ENCODE measurements at places on chromosomes 1 and 21. TPM values are rescaled to one million over a fixed set of nuclear protein-coding genes. Genes with fewer than 3 reads are reported as not detected.

LRRC71 gene
- 8.5 TPM for polyA plus RNA-seq

CD53 gene
- polyA plus RNA-seq: 15.7 TPM

TMEM82 gene
- not detected for polyA plus RNA-seq

LCE6A gene
- polyA plus RNA-seq: not detected

SPRR2B gene
- not detected for polyA plus RNA-seq

THEM4 gene
- 25.8 TPM for polyA plus RNA-seq

MTOR gene
- 50.4 TPM for polyA plus RNA-seq

AMY1A gene
- not detected for polyA plus RNA-seq

CENPS gene
- polyA plus RNA-seq: 18.0 TPM

VHLL gene
- polyA plus RNA-seq: 0.38 TPM

AUNIP gene
- polyA plus RNA-seq: 3.9 TPM

G0S2 gene
- polyA plus RNA-seq: 6.3 TPM

DNA sequence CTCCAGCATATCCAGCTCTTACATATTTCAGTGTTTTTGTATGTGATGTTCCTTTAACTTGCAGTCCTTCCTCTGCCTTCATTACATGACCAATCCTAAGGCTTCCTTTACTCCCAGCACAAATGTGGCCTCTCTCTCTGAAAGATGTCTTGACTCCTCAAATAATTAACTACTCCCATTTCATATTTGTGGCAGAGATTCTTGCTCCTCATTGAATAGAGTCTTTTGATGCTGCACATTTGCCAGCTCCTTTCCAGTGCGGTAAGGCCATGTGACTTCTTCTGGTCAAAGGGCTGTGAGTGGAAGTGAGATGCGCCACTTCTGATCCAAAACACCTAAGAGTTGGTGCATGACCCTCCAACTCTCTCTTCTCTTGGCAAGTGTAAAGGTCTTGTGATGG lies 19.1 kb upstream of the LAMC1 start:
- DNase-seq: no peak

DNA sequence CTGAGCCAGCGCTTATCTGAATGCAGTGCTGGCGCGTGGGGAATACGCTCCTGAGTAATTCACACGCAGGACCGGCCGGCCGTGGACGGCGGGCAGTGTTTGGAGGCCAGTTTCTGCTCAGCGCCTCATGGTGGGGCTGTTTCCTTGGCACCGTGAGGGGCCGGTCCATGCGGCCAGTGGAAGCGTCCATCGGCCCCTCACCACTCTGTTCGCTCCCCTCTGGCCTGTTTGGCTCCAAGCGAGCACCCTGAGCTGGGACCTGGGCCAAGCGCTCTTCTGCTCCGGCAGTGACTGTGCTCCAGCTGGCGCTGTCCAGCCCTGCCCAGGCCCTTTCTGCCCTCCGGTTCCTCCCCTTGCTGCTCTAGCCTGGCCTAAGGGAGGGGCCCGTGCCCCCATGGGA lies 16.3 kb upstream of the PLCH2 start:
- DNase-seq: no peak

- DNase-seq: no peak
These were observed 39.4 kb downstream of the ATP2B4 start for GRCh38 chr1:203665993-203666392.

- DNase-seq: no peak
These were observed 6.0 kb upstream of the PLA2G2C start for GRCh38 chr1:20192364-20192763.

DNA sequence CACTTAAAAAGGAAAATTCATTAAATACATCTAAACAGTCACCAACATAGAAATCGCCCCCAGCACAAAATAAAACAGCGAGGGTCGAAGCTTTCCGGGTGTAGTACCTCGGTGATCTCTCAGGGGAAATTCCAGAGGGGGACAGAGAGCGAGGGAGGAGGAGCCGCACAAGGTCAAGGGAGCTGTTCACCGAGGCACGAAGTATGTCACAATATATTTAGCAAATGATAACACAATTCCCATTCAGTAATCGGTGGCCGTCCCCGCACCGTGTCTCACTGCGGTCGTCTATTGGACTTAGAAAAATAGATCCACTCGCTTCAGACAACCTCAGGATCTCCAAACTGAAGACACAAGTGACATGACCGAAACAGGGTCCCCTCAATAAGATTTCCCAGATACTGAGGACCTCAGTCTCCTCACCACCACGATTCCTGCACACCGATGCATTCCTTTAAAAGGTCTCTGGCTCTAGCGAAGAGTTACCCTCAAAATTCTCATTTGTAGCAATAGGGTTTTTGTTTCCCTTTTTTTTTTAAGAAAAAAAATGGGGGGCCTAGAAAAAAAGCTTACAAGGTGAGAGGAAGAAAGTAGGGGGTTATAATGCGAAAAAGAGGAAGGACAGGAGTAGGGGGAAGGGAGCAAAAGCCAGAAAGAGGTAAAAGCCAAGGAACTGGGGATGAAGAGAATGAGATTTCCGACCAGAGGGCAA lies 1.1 kb downstream of the LPGAT1 start:
- DNase-seq: no peak

- DNase-seq: no peak
These were observed 8.8 kb upstream of the SAMD11 start for GRCh38 chr1:914891-915280.

DNA sequence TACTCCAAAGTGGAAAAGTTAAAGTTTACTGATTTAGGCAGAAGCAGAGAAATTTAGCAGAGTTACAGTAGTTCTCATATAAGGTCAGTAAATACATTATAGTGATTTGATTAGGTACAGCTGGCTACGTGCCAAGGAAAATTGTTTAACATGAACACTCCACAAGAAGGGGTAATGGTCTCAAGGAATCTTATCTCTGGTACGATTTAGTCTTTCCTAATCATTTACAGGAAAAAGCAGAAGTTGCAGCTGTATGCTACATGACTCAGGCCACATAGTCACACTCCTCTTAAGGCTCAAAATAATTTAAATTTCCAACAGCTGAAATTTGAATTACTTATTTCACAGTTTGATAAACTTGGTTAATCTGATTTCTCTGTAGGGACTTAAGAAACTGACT lies 36.9 kb upstream of the OR2B11 start:
- no peak for DNase-seq

DNA sequence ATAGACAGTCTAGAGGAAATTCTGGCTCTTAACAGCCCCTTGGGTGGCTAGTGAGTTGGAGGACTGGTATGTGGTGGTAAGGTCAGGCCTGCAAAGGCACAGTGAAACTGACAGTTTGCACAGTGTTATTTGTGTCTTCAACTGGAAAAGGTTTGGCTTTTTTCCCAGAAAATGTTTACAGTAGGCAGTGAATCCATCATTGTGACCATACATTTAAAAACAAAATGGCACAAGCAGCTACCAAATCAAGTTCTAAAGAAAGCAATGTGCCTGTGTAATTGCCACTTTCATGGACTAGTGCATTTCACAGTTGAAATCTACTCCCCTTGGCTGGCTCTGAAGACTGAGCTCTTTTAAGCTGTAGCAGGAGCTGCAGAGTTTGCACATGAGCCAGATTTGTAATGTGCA lies 24.8 kb downstream of the ATPAF1 start:
- peak; percentile 86 for DNase-seq

- no peak for DNase-seq
These were observed 16.1 kb downstream of the SLC6A9 start for GRCh38 chr1:44015206-44015605.

DNA sequence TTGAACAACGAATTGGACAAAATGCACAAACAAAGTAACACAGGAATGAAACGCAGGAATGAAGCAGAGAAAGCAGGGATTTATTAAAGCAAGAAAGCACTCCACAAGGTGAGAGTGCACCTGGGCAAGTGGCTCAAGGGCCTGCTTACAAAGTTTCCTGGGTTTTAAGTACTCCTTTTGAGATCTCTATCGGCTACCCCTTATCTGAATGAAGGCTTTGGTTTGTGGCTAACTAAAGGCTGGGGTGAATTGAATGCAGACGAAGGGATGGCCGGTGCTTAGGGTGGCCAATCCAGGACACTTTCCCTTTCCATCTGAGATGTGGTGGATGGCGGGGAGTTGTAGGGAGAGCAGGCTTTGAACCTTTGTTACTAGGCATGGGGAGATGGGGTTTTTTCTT lies 151.4 kb upstream of the KIAA0040 start:
- no peak for DNase-seq

- DNase-seq: no peak
These were observed 4.9 kb downstream of the DNTTIP2 start for GRCh38 chr1:93874025-93874651.

GRCh38 chr1:169461390-169462000 lies 24.2 kb downstream of the SLC19A2 start:
- no peak for DNase-seq
